ENCODE measurements at places on chromosomes 1 and 21.

GRCh38 chr1:236089046-236089773, 24.3 kb upstream of the NID1 start:
- DNase-seq: no peak

GRCh38 chr1:116203920-116204319, 92.7 kb downstream of the MAB21L3 start:
- DNase-seq: no peak

DNA sequence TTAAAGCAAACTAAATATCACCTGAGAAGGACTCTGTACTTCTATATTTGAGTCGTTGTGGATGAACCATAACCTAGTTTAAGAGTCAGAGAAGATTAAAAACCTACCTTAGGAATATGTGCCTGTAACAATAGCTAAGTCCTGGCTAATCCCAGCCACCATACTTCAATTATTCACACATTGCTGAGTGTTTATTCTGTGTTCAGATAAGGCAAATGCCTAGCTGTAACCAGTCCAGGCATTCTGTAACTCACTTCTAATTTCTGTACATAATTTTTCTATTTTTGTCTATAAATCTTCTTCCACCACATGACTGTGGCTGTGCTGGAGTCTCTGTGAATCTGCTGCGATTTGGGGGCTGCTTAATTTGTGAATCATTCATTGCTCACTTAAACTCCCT, 441.9 kb upstream of the ADAMTS5 start:
- no peak for DNase-seq

DNA sequence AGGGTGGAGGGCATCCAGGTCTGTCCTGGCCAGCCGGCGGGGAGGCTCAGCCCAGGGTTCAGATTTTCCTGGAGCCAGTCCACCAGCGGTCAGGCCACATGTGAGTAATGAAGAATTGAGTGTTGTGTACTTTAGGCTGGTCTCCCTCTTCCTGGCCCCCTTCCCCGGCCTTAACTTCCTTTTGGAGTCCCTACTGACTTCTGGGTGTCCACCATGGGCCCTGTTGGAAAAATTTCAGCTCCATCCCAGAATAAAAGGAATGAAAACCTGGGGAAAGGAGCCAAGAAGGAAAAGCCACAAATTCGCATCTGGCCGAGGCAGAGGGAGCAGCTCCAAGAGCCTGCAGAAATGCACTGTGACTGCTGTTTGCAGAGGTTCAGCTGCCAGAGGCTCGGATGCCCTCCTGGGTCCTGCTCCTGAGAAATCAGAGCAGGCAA, 35.5 kb upstream of the HHAT start:
- no peak for DNase-seq

DNA sequence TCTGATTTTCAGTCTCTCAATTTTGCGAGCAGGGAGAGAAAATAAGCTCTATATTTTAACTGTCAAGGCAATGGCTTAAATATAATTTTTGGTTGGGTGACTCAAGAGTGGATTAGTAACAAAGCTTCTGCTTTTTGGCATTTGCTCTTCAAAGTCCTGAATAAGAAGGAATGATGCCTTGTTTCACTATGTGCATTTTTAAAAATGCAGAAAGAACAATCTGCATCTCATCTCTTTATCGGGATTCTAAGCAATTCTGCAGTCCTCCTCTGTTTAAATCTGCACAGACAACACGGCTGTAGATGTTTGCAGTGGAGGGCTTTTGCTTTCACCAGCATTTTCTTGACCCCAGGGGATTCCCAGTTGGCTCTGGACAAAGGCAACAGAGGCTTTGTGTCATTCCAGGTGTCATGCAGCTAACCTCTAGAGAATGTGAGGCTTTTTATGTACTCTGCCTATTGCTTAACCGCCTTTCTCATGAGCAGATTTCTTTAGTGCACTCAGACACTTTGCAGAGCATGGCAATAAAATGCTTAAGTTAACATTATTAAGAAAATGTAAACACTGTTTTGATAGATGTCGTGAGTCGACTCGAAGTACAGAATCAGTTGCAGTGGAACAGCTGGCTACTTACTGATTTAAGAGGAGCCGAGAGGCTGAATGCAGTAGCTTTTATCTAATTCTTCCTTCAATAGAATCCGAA, 783.2 kb upstream of the NEGR1 start:
- DNase-seq: peak; percentile 94

GRCh38 chr1:216937491-216937890, 214.3 kb upstream of the ESRRG start:
- DNase-seq: no peak

GRCh38 chr21:19692231-19692630, 1288.6 kb upstream of the TMPRSS15 start:
- no peak for DNase-seq

DNA sequence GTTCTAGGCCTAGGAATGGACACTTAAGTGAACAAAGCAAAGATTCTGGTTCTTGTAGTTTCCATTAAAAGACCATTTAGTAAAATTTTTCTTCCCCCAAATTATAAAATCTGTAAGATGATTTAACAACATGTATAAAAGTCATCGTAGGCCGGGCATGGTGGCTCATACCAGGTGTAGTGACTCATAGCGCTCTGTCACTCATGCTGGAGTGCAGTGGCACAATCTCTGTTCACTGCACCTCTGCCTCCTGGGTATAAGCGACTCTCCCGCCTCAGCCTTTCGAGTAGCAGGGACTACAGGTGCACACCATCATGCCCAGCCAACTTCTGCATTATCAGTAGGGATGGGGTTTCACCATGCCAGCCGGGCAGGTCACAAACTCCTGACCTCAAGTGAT, 9.1 kb downstream of the ASPM start:
- no peak for DNase-seq

- DNase-seq: no peak
Observed at GRCh38 chr1:58104960-58105359, 441.6 kb downstream of the OMA1 start.

DNA sequence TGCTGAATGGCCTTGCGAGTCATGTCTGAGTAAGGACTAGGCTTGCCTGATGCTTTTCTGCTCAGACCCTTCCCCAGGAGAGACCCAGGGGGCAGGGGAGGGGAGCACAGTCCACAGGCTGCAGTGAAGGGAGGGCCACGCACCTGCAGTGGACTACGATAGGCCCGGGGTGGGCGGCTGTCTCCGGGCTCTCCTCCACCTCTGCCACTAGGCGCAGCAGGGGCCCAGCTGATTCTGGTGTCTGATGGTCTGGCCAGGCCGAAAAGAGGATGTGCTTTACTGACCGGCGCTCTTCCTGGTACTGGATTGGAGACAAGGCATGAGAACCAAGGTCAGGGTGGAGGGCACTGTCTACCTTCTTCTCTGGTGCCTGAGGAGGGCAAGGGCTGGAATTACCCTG, 7.9 kb upstream of the ARL8A start:
- no peak for DNase-seq

GRCh38 chr1:32250893-32251716, at the start of gene LCK:
Gene LCK (plus strand): TSS chr1:32251265. CDS start chr1:32274330, 23,065 bp downstream.
- no peak for DNase-seq

DNA sequence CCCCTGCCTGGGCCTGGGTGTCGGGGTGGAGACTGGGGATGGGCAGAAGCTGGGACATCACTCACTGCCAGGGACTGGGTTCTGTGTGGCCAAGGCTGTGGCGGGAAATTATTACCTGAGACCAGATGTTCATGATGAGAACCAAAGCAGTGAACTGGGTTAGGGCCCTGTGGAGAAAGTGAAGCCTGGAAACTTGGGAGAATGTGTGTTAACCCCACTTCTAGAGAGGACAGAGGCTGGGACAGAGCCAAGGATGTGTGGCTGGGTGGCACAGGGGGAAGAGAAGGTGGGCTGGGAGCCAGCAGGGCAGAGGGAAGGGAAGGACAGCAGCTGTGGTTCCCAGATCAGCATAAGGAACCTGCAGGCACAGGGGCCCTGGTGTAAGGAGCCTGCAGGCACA, 31.3 kb downstream of the CNIH3 start:
- DNase-seq: no peak

DNA sequence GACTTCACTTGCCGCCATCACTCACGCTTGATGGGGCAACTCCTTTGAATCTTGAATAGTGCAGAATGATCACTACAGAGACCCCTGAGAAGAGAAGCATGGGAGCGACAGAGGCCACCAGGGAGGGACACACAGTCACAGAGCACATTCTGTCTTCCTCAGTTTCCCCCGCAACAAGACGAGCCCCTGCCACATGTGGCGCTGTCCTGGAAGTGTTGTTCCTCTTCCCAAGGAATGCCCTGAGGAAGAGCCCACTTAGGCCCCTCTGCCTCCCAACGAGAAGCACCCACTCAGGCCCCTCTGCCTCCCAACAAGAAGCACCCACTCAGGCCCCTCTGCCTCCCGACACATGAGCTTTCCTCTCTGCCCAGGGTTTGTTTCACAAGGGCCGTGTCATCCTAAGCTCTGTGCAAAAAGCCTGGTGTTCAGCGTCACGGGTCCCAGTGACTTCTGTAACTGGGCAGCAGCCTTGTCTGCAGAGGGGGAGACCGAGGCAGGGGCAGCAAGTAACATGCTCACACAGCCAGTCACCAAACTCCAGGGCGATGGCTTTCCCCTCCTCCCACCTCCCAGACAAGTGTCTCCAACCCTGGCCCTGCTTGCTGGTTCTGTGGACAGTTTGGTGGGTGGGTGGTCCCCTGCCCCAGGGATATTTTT, 19.8 kb downstream of the SLC37A1 start:
- DNase-seq: no peak

GRCh38 chr1:224235813-224236493, 52.9 kb downstream of the DEGS1 start:
- DNase-seq: no peak

GRCh38 chr1:119621705-119622104, 26.4 kb downstream of the ZNF697 start:
- no peak for DNase-seq

- no peak for DNase-seq
Observed at GRCh38 chr21:39057121-39057520, 126.1 kb downstream of the PSMG1 start.

- no peak for DNase-seq
Observed at GRCh38 chr1:76285578-76286135, 211.1 kb downstream of the ST6GALNAC3 start.

- DNase-seq: peak; percentile 27
Observed at GRCh38 chr1:25895365-25895990, 10.7 kb downstream of the STMN1 start.

- DNase-seq: no peak
Observed at GRCh38 chr1:8422510-8423268, 104.8 kb downstream of the SLC45A1 start.

DNA sequence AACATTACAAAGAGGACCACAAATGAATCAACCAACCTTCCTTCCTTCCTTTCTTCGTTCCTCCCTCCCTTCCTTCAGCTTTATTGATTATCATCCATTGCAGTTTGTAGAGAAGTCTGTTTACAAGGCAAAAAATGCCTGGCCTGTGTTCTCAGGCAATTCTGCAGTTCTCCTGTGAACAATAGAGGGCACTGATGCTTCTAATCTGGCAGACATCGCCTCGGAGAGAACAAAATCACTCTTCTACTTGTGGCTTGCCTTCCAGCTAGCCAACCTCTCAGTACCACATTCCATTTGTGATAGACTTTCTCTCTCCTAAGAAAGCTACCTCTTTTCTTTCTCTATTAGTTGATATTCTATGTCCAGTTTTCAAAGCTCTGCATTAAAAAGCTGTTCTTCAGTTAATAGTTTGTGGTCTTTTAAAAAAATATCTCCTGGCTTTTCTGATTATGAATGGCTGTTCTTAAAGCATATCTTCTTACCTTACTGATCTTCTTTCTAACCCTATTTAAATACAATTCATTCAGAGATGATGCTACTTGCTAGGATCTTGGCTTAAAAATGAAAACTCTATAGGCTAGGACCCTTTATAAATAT, 26.9 kb upstream of the ESRRG start:
- peak; percentile 56 for DNase-seq

DNA sequence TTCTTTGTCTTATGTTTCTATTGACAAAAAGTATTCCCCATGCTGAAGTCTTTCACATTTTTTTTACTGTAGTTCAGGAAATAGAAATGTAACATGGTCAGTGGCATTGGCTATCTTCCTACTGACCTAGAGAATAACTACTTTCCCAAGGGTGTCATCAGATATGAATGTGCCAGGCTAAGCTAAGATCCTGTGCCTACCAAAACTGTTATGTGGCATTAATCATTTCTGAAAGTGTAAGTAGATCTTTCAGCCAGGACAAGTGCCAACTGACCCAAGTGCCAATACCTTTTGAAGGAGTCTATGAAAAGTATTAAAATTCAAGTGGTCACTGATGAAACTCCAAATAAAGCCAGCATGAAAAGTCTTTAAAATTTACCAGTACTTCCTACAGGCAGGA, 165.3 kb downstream of the TNFSF18 start:
- DNase-seq: no peak

DNA sequence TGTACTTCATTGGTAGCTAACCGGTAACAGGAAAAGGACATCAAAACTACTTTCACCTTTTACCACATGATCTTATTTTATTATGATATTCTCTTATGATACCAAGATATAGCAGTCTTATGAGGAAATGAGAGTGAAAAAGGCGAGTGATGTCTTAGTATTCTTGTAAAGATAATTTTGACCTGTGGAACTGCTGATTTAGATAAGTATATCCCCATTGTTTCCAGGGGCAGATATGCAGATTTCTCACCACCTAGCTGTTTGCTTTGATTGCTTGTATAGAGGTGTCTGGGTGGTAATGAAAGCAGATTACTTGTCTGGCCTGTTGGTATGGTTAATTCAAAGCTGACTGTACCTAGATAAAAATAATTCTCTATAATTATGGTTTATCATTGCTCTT, 53.1 kb downstream of the SYNJ1 start:
- DNase-seq: no peak

DNA sequence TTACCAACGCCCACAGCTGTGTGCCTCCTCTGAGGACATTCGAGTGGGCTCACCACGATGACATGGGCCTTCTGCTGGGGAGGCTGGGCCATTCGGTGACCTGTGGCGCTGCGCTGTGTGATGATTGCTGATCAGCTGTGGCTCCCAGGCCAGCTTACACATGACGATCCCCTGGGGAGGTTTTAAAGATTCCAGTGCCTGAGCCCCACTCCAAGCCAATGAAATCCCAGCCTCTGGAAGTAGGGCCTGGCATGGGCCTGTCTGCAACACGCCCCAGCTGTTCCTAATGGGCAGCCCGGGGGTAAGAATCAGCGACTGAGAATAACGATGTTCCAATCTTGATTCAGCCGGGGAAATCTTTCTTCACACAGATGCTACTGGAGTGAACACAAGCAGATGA, 153.7 kb downstream of the KCNJ6 start:
- no peak for DNase-seq

GRCh38 chr1:147252540-147252939, 10.1 kb downstream of the CHD1L start:
- no peak for DNase-seq
